ENCODE measurements at places on chromosomes 3 and 15.

GRCh38 chr15:35929740-35930444 is 383.9 kb upstream of the DPH6 start:
- no peak for DNase-seq

DNA sequence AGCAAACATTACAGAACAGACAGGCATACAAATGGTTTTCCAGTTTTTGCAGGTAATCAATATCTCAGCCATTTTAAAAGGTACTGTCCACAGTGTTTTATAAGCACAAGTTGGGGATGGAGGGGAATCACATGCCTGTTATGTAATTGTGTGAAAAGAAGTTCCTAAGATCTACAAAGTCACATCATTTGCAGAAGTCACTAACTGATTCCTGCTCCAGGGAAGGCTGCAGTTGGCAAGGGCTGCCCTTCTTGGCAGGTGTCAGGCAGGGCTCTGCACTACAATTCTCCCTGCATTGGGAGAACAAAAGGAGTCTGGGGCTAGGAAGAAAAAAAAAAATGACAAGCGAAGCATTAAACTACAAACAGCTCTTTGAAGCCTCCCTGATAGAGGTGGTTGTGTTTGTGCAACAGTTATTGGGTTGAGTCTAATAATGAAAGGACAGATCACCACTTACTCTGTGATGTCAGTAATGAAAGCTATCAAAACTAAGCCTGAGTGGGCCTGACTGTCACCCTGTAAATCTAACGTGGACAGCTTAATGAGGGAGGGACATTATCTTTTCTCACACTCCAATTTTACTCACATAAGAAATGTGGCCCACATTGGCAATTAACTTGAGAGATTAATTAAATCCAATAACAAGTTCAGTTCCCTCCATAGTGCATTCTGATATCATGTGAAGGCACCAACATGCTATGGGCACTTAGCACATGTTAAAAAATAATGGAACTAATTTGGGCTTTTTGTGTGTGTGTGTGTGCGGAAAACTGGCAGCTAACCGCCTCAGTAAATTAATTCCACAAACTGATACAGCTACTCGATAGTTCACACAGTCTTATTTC is 242.9 kb downstream of the FHIT start:
- DNase-seq, result no peak

GRCh38 chr3:58728723-58729122 is 62.1 kb upstream of the FAM3D start:
- DNase-seq, result no peak

DNA sequence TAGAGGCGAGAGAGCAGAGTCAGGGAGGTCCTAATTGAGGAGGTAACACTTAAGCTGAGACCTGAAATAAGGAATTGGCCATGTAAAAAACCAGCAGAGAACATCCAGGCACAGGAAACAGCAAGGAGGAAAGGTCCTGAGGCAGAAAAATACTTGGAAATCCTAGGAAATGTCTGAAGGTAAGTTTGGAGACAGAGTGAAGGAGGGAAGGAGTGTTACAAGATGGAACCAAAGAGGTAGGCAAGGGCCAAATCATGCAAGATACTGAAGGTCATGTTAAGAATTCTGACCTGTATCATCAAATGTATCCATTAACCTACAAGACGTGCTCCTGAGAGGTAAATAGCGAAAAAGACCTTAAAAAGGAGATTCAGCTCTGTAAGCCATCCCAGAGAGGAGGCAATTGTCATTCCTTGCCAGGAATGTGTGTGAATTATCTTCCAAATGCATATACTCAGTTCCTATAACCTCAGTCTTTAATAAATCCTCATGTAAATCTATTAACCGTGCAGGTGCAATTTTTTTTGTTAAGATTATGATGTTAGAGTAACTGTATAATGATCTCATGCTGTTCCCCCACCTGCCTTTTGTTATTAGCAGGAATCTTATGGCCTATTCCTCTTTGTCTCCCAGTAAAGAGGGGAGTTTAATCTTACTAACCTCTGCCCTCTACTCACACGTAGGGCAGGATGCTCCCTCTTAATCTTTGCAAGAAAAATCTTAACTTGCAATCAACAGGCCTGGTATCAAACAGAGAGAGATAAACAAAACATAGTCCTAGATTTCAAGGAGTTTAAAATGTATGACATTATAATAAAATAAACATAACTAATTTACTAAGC is 166.9 kb downstream of the ULK4 start:
- DNase-seq, result no peak

DNA sequence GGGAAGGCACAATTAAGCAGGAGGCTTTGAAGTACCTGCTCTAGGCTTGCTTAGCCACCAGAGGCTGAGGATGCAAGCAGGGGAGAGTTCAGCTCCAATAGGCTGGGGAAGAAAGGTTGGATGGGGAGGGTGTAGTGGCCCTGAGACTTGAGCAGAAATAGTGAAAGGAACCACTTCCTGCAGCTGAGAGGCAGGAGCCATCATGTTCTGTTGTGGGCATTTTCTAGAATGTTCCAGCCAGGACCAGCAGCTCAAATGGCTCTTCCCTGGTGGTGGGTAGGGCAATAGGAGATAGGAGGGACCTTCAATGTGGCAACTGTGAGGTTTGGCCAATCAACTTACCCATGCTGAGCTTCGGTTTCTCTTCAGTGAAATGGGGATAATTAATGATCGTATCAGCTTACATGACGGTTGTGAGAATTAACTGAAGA is 79.1 kb upstream of the CGNL1 start:
- no peak for DNase-seq

GRCh38 chr15:38508647-38509046 is 54.7 kb downstream of the FAM98B start:
- DNase-seq, result no peak

Data from RWPE2 (cell line).